Activated T-helper 17 cell treated with anti-CD3 and anti-CD28 coated beads, Interleukin-2, amount 50 U/mL, for 72 hours (primary cell): ENCODE measurements at places on chromosomes 3 and 15. TPM values are rescaled to one million over a fixed set of nuclear protein-coding genes. Genes with fewer than 3 reads are reported as not detected.

GRCh38 chr3:167109746-167110145 lies 270.4 kb downstream of the ZBBX start:
- ATAC-seq, result no peak

- no peak for ATAC-seq
Measured at GRCh38 chr3:27978440-27978839, 256.3 kb upstream of the EOMES start.

The KIF7 gene
- total RNA-seq, result 0.11 TPM

The PPM1L gene
- 3.1 TPM for total RNA-seq

DNA sequence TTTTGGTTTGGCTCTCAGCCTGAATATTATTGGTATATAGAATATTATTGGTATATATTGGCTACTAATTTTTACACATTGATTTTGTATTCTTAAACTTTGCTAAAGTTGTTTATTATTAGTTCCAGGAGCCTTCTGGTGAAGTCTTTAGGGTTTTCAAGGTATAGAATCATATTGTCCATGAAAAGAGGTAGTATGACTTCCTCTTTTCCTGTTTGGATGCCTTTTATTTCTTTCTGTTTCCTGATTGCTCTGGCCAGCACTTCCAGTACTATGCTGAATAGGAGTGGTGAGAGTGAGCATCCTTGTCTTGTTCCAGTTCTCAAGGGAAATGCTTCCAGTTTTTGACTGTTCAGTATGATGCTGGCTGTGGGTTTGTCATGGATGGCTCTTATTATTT lies 107.3 kb upstream of the LIPC start:
- no peak for ATAC-seq

- no peak for ATAC-seq
Measured at GRCh38 chr15:95922431-95922830, 408.1 kb upstream of the NR2F2 start.

DNA sequence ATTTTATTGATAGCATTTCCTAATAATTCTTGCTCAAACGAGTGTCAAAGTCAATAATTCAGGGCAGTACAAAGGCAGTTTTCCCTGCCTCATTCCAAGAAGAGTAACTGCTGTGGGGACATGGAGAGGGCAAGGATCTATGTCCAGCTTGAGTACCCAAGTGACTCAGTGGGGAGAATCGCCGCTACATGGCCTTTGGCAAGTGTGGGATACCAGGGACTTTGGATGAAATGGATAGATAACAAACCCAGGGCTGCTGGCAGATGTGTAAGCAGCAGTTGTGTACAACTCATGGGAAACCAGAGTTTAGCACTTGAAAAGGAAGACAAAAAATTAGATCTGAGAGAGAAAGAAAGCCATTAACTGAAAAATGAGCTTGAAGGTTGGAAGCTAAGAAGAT lies 122.2 kb upstream of the TRIM42 start:
- no peak for ATAC-seq

The TGM5 gene
- total RNA-seq, result 0.61 TPM

GRCh38 chr15:38130205-38130567 lies 122.5 kb upstream of the SPRED1 start:
- ATAC-seq, result peak; percentile 62

The RBP2 gene
- total RNA-seq, result not detected

- no peak for ATAC-seq
Measured at GRCh38 chr15:61681676-61682075, 378.6 kb downstream of the VPS13C start.
